Aorta (tissue), 5 donors: ENCODE measurements at places on chromosomes 7 and 10.

- DNase-seq = no peak
These were observed 20.2 kb upstream of the SLC25A13 start for GRCh38 chr7:96342049-96342448.

- no peak for DNase-seq
These were observed 17.7 kb downstream of the TSPAN14 start for GRCh38 chr10:80471715-80472233.

- no peak for DNase-seq
These were observed 676.8 kb downstream of the DNAJB9 start for GRCh38 chr7:109246330-109247077.

DNA sequence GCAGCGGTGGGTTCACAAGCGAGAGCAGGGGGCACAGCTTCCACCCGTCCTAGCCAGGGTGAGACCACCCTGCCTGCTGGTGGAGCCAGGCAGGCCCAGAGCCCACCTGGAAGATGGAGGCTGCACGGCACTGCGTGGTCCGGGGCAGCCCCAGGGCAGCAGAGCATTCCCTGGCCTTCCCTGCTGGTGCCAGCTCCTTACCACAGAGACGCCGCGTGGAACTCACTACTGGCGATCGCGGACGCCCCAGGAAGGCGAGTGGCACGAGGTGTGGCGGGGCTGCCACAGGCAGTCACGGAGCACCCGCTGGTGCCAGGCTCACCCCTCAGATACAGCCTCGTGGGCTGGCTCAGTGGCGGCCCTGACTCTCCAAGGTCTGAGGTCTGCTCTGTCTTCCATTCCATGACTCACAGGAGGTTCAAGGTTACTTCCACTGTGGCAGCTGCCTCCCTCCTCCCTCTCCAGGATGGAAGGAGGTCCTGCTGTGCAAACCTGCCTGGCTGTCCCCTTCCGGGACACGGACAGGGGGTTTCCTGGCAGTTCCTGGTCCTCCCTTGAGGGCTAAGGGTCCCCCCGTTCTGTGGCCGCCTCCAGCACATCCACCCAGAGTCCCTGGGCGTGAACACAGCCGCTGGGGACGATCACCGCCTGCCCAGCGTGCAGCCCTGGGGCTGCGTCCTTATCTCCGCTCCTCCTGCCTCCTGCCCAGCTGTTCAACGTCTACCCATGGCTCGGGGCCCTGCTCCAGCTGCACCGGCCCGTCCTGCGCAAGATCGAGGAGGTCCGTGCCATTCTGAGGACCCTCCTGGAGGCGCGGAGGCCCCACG lies 3.1 kb downstream of the CYP2W1 start:
- DNase-seq = no peak

GRCh38 chr10:110172155-110172554 lies 35.2 kb upstream of the MXI1 start:
- DNase-seq = no peak

GRCh38 chr10:58641708-58642107 lies 129.0 kb downstream of the BICC1 start:
- no peak for DNase-seq

- no peak for DNase-seq
These were observed 94.2 kb downstream of the ST7 start for GRCh38 chr7:117047496-117047895.

DNA sequence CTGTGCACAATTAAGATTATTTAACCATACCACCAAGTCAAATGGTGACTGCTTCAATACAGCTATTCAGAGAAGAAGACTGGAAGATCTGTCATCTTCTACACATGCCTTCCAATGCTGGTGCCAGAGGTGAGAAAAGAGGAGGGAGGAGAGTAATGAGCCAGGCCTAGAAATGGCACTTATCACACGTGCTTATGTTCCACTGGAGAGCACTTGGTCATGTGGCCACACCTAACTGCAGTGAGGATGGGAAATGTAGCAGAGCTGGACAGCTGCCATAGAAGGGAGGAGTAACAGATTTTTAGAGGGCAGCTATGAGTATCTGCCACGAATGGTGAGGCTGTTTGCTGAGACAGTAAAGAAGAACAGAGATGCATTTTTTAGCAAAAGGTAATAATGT lies 77.1 kb downstream of the MPLKIP start:
- DNase-seq = no peak

- no peak for DNase-seq
These were observed 157.3 kb downstream of the SND1 start for GRCh38 chr7:127809261-127809702.

- peak; percentile 93 for DNase-seq
These were observed 1.9 kb upstream of the AEBP1 start for GRCh38 chr7:44101966-44102845.

- DNase-seq = no peak
These were observed 6.5 kb downstream of the SGPL1 start for GRCh38 chr10:70822076-70822820.

DNA sequence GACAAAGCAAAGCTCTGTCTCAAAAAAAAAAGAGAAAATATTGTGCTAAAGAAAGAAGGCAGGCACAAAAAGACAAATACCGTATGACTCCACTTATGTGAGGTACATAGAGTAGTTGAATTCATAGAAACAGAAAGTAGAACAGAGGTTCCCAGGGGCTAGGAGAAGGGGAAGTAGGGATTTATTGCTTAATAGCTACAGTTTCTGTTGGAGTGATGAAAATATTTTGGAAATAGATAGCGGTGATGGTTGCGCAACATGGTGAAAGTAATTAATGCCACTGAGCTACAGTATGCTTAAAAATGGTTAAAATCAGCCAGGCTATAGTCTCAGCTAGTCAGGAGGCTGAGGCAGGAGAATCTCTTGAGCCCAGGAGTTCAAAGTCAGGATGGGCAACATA lies 18.5 kb upstream of the NPFFR1 start:
- DNase-seq = no peak

DNA sequence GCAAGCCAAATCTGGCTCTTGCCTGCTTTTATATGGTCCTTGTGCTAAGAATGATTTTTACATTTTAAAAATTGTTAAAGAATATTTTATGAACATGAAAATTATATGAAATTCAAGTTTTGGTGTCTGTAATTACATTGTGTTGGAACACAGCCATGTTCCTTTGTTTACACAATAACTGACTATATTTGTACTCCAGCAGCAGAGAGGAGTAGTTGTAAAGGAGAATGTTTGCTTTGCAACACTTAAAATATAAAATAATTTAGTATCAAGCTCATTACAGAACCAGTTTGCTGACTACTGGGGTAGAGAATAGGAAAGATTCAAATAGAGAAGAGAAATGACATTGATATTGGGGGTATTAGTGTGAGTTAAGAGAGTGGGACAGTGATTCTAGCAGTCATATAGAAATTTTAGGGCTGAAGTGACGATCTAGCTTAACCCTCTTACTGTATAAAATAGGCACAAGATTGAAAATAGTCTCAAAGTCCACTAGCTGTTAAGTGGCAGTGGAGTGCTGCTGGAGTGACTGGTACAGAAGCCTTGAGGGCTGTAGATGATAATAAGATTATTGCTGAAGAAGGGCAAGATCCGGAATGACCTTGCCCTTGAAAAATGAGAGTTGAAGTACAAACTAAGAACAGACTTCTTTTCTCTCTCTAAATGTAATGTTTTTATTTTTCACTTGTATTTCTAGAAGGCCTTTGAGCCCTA lies 28.2 kb downstream of the SGPL1 start:
- DNase-seq = no peak

DNA sequence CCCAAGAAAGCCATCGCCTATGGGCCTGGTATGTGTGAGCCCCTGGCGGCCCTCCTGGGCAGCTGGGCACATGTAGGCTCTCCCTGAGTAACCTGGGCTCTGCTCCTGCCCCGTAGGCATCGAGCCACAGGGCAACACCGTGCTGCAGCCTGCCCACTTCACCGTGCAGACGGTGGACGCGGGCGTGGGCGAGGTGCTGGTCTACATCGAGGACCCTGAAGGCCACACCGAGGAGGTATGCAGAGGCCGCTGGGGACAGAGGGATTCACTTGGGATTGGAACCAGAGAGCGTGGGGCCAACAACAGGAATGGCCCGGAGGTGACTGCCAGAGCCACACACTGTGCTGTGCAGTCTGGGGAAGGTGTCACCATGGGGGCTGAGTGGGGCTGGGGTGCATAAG lies 7.3 kb downstream of the FLNC start:
- DNase-seq = no peak

- DNase-seq = no peak
These were observed 232.2 kb downstream of the TRIL start for GRCh38 chr7:28725911-28726310.

GRCh38 chr7:50641442-50642405 lies 76.5 kb upstream of the DDC start:
- no peak for DNase-seq

- DNase-seq = no peak
These were observed 119.7 kb downstream of the FZD1 start for GRCh38 chr7:91383905-91384274.

GRCh38 chr7:7771452-7771851 lies 53.0 kb upstream of the RPA3 start:
- DNase-seq = no peak
